ENCODE measurements at places on chromosomes 7 and 10. TPM values are rescaled to one million over a fixed set of nuclear protein-coding genes. Genes with fewer than 3 reads are reported as not detected.
A peak's percentile ranks its signal among the peaks of the same experiment; 100 is the strongest.

The GLUD1 gene
- 698 TPM for total RNA-seq

The PTF1A gene
- total RNA-seq: not detected

GRCh38 chr7:81333536-81333935 lies 414.7 kb upstream of the SEMA3C start:
- H3K4me1 ChIP-seq: peaks cover 5% of the 10 kb centered on the region
- no peak overlapping the region for H3K4me3 ChIP-seq
- H3K27me3 ChIP-seq: no peaks in the 10 kb centered on the region
- DNase-seq: no peak
- no peaks in the 10 kb centered on the region for H3K36me3 ChIP-seq

- no peak for DNase-seq
- H3K27ac ChIP-seq: no peak overlapping the region
- H3K36me3 ChIP-seq: no peaks in the 10 kb centered on the region
- no peak overlapping the region for H3K4me3 ChIP-seq
- no peaks in the 10 kb centered on the region for H3K4me1 ChIP-seq
Measured at GRCh38 chr7:24115661-24116060, 168.3 kb upstream of the NPY start.

The SYT15B gene
- not detected for total RNA-seq

- no peak overlapping the region for H3K4me3 ChIP-seq
- no peak for DNase-seq
- no peaks in the 10 kb centered on the region for H3K4me1 ChIP-seq
- H3K27ac ChIP-seq: no peak overlapping the region
Measured at GRCh38 chr10:57973451-57973850, 294.2 kb downstream of the IPMK start.

The SPRN gene
- 0.97 TPM for total RNA-seq

The ITIH5 gene
- total RNA-seq: 22.8 TPM

- H3K36me3 ChIP-seq: no peaks in the 10 kb centered on the region
- H3K27ac ChIP-seq: no peak overlapping the region
- DNase-seq: no peak
- H3K4me1 ChIP-seq: no peaks in the 10 kb centered on the region
- H3K4me3 ChIP-seq: no peak overlapping the region
- no peaks in the 10 kb centered on the region for H3K27me3 ChIP-seq
Measured at GRCh38 chr7:67019562-67020390, 23.1 kb downstream of the TYW1 start.

- H3K27ac ChIP-seq: no peak overlapping the region
- DNase-seq: no peak
- no peaks in the 10 kb centered on the region for H3K27me3 ChIP-seq
- H3K36me3 ChIP-seq: no peaks in the 10 kb centered on the region
- no peak overlapping the region for H3K4me3 ChIP-seq
Measured at GRCh38 chr7:15481132-15481531, 80.7 kb downstream of the AGMO start.

DNA sequence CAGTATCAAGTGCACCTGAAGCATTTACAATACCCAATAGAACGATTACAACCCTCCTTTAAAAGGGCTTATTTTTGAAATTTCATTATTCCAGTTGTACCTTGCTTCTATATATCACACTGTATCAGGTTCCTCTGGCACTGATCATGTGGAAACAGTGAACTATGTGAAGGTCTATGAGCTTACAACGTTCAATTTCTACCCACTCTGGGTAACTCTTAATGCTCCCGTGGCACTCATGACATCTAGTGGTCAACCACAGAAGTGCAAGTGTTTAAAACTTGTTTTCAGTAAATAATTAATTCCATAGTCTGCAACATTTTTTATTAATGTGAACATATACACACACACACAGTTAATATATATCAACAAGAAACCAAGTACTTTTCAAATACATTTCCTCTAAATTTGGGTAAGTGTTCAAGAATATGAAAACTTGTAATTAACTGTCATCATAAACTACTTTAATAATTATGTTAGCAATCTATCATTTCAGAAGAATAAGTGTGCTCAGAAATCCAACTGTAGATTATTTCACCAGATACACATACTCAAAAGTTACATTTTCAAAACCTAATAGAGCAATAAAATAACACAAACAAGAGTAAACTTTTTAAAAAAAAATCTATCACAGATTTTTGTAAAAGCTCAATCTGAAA lies 61.0 kb downstream of the MPP7 start:
- peak; percentile 79 for DNase-seq
- H3K27me3 ChIP-seq: no peaks in the 10 kb centered on the region
- H3K27ac ChIP-seq: no peak overlapping the region
- H3K4me3 ChIP-seq: no peak overlapping the region
- H3K4me1 ChIP-seq: no peaks in the 10 kb centered on the region

GRCh38 chr7:155965010-155965409 lies 152.7 kb upstream of the SHH start:
- no peaks in the 10 kb centered on the region for H3K27me3 ChIP-seq
- no peaks in the 10 kb centered on the region for H3K36me3 ChIP-seq
- no peak overlapping the region for H3K4me3 ChIP-seq
- H3K27ac ChIP-seq: no peak overlapping the region

The SLC16A12 gene
- 5.7 TPM for total RNA-seq

The OPN4 gene
- not detected for total RNA-seq

DNA sequence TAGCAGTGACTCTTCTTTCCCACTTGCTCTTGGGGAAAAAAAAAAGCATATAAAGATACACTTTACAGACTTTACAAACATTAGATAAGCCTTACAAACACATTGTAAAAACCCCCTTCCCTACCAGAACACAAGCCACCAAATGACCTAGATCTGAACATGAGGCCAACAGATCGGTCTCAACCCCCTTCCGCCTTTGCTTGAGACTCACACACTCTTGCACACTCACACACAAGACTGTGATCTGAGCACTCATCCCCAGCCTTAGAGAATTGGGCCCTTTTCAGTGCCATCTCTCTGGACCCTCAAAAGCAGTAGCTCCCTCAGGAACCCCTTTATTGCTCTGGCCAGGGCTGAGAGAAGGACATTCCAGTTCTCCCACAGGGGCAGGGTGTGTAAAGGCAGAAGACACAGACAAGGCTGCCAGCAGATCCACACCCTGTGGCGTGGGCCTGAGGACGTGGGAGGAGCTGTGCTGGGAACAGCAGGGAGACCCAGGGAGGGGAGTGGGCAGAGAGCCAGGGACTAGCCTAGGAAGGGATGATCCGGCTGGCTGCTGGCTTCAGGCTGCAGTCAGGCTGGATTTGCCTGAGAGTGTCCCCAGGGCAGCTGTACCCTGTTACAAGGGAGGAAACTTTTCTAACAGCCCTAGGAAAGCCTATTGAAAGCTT lies 206.7 kb downstream of the KIAA1217 start:
- no peaks in the 10 kb centered on the region for H3K36me3 ChIP-seq
- H3K27ac ChIP-seq: peak overlapping the region; percentile 90
- DNase-seq: peak; percentile 85

DNA sequence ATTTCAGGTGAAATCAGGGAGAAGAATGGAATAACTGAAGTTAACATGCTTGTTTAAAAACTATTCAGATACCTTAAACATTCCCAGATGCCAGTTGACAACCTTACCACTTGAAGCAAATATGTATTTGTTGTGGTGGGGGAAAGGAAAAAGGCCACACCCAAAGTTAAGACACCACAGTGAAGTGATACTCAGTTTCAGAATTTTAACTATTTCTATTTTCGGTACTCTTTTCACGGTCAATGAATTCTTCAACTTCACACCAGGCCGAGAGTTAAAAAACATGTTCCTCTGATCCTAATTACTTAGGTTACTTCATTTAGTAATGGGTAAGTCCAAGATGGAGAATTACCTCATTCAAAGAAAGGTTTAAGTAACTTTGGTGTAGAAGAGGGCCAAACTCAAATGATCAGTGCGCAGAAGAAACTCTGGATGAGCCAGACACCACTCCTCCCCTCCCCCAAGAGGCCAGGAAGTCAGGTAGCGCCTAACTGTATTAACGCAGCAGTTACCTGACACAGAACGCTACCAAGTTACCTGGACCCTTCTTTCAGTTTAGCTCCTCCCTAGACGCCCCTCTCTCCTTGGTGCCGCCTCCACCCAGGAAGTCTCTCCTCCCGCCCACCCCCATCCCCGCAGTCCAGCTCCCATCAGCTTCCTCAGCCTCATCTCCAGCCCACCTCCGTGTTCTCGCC lies 700 bp downstream of the MTPN start:
- peak overlapping the region; percentile 83 for H3K27ac ChIP-seq
- no peaks in the 10 kb centered on the region for H3K36me3 ChIP-seq
- H3K4me3 ChIP-seq: peak overlapping the region; percentile 67

- DNase-seq: no peak
- no peaks in the 10 kb centered on the region for H3K36me3 ChIP-seq
- H3K4me3 ChIP-seq: no peak overlapping the region
- H3K4me1 ChIP-seq: no peaks in the 10 kb centered on the region
- H3K27me3 ChIP-seq: no peaks in the 10 kb centered on the region
Measured at GRCh38 chr10:131777921-131778320, 122.9 kb upstream of the PPP2R2D start.

The NPFFR1 gene
- total RNA-seq: not detected

The ANKRD30A gene
- total RNA-seq: not detected

- no peaks in the 10 kb centered on the region for H3K36me3 ChIP-seq
- no peak overlapping the region for H3K4me3 ChIP-seq
- DNase-seq: no peak
- H3K27ac ChIP-seq: no peak overlapping the region
Measured at GRCh38 chr10:10642189-10642588, 375.5 kb upstream of the CELF2 start.
